ENCODE measurements at places on chromosomes 2 and 18. TPM values are rescaled to one million over a fixed set of nuclear protein-coding genes. Genes with fewer than 3 reads are reported as not detected.

DNA sequence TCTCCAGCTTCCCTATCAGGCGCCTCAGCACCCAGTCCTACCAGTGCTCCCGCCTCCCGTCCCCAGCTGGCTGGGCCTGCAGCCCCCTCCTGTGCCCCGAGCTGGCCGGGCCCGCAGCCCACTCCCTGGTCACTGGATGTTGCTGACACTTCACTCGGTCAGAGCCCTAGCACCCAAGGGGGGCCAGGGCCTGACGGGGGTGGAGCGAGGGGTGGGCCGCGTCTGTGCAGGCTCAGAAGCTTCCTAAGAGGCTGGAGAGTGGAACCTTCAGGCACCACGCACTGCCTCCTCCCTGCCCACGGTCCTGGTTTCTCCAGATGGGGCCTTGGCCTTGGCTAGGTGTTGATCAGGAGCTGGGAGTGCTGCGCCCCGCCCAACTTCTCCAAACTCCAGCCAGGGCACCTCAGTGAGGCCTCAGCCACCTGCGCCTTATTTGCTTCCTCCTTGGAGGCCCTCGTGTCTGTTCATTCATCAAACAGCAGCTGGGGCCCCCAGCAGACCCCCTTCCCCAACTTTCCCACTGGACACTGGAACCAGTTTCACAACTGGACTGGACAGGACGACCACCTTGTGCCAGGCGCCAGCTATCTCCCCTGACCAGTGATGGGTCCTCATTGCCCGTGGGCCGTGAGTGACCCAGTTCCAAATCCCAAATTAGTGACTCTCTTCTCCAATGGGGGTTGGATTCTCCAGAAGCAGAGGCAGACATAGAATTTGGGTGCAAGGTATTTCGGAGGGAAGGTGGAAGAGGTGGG is 16.7 kb downstream of the CAPN10 start:
- no peaks in the 10 kb centered on the region for H3K27me3 ChIP-seq
- H3K4me1 ChIP-seq, result peaks cover 25% of the 10 kb centered on the region
- H3K4me3 ChIP-seq, result no peak overlapping the region
- no peak overlapping the region for H3K27ac ChIP-seq
- no peaks in the 10 kb centered on the region for H3K36me3 ChIP-seq

DNA sequence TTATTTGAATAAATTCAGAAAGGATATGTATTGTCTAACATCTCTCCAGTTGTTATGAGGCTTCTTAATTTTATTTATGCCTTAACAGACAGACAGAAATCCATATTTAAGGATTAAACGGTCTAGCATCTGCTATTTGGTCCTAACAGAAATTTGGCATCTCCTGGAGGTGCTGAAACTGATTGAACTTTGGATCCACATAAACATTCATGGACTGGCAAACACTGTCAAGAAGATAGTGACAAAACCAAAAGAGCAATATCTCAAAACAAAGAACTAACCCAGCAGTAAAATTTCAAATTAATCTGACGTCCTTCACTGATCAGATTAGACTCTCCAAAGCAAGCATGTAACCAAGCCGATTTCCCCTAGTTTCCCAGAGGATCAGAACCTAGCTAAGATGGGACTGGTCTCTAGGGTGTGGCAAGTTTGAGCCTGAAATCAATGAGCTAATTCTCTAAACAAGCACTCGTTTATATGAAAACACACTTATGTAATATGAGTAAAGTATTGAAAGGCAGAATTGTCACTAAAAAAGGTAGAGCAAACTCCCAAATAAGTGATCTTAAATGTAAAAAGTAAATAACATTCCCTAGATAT is 139.5 kb downstream of the NOL4 start:
- no peak overlapping the region for H3K4me3 ChIP-seq
- no peak for DNase-seq
- no peaks in the 10 kb centered on the region for H3K36me3 ChIP-seq
- H3K27ac ChIP-seq, result no peak overlapping the region

DNA sequence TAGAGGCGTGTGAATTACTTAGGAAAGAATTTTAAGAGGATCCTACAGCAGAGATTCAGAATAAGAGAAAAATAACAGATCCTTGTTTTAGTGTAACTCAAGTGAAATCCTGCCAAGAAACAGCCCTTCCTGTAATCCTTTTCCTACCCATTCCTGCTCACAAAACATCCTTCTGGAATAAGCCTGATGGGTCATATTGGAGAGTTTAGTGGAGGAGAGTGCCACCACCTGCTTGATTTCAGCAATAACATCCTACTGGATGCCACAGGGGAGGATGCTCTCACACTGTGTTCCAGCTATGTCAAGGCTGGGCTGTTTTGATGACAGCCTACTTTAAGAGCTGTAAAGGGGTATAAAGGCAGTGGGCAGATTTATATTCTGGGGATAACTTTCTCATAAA is 54.8 kb upstream of the CCDC178 start:
- no peaks in the 10 kb centered on the region for H3K36me3 ChIP-seq
- no peak overlapping the region for H3K27ac ChIP-seq
- no peak overlapping the region for H3K4me3 ChIP-seq
- no peaks in the 10 kb centered on the region for H3K27me3 ChIP-seq

GRCh38 chr18:36391426-36392145 is 94.1 kb downstream of the FHOD3 start:
- no peak overlapping the region for H3K4me3 ChIP-seq
- no peaks in the 10 kb centered on the region for H3K36me3 ChIP-seq
- H3K4me1 ChIP-seq, result no peaks in the 10 kb centered on the region

DNA sequence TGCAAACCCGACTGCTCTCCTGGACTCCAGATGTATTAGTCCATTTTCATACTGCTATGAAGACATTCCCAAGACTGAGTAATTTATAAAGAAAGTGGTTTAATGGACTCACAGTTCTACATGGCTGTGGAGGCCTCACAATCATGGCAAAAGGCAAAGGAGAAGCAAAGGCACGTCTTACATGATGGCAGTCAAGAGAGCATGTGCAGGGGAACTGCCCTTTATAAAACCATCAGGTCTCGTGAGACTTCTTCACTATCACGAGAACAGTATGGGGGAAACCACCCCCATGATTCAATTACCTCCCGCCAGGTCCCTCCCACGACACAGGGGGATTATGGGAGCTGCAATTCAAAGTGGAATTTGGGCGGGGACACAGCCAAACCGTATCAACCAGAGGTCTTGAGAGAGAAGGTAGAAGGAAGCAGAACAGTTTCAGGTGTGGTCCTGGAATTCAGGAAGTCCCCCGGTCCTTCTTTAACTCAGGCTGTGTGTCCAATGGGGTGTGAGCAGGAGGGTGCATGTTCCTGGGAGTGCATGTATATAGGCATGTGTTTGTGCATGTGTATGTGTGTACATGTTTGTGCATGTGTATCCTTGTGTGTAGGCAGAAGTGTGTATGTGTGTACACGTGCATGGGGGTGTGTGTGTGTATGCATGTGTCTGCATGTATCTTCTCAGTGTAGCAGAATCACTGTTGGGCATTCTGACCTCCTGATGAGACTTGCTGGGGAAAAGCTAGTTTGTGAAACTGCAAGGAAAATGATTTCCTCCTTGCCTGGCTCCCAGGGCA is 46.2 kb downstream of the GREB1 start:
- H3K4me1 ChIP-seq, result peaks cover 4% of the 10 kb centered on the region
- no peak overlapping the region for H3K27ac ChIP-seq
- H3K27me3 ChIP-seq, result no peaks in the 10 kb centered on the region
- no peaks in the 10 kb centered on the region for H3K36me3 ChIP-seq

DNA sequence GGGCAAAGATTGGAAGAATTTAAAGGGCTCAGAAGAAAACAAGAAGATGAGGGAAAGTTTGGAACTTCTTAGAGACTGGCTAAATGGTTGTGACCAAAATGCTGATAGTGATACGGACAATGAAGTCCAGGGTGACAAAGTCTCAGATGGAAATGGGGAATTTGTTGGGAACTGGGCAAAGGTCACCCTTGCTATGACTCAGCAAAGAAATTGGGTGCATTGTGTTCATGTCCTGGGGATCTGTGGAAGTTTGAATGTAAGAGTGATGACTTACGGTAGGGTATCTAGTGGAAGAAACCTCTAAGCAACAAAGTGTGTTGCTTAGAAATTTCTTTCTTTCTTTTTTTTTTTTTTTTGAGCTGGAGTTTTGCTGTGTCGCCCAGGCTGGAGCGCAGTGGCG is 6.0 kb upstream of the IL1A start:
- H3K27me3 ChIP-seq, result no peaks in the 10 kb centered on the region
- no peak for DNase-seq
- peaks cover 4% of the 10 kb centered on the region for H3K4me1 ChIP-seq
- no peak overlapping the region for H3K4me3 ChIP-seq

GRCh38 chr2:232230560-232230959 is 148.0 kb upstream of the ALPP start:
- DNase-seq, result peak; percentile 3
- peaks cover 3% of the 10 kb centered on the region for H3K4me1 ChIP-seq
- H3K27me3 ChIP-seq, result no peaks in the 10 kb centered on the region
- no peak overlapping the region for H3K27ac ChIP-seq

GRCh38 chr2:155663265-155663664 is 669.3 kb downstream of the NR4A2 start:
- H3K27ac ChIP-seq, result no peak overlapping the region
- H3K4me3 ChIP-seq, result no peak overlapping the region
- H3K36me3 ChIP-seq, result no peaks in the 10 kb centered on the region
- no peaks in the 10 kb centered on the region for H3K27me3 ChIP-seq

- H3K4me1 ChIP-seq, result no peaks in the 10 kb centered on the region
- no peaks in the 10 kb centered on the region for H3K36me3 ChIP-seq
- H3K4me3 ChIP-seq, result no peak overlapping the region
- no peak overlapping the region for H3K27ac ChIP-seq
- DNase-seq, result no peak
Observed at GRCh38 chr2:203346612-203347011, 18.4 kb downstream of the ABI2 start.

DNA sequence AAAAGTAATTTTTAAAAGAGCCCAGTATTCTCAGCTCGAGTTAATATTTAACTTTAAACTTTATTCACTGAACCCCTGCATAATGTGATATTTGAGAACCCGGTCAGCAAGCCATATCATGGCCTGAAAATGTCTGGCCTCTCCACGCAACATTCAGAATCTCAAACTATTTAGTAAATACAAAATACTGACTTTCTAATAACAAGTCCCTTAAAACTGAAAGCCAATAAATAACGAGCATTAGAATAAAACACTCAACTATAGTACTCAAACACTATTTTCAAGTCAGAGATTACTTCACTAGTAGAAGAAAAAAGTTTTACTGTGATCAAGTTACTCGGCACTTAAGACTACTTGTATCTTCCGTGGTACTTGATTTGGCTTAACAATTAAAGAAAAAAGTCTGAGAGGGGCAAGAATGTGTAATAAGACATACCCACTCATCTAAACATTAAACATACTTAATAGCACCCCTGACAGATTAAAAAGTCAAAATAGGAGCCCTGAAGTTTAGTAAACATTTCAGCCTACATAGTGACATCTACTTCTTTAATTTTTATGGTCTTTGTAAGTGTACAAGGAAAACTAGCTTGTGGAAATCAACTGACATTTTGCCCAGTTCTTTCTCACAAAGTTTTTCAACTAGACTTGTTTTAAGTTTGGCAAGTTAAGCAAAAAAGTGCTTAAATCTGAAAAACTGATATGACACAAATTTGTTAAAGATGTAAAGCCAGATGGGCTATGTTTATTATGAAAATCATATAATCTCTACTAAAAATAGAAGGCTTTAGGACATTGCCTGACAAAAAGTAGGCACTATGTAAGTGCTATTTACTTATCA is 38.2 kb downstream of the RTN4 start:
- no peaks in the 10 kb centered on the region for H3K36me3 ChIP-seq
- no peaks in the 10 kb centered on the region for H3K27me3 ChIP-seq
- H3K4me1 ChIP-seq, result peaks cover 32% of the 10 kb centered on the region
- no peak for DNase-seq
- no peak overlapping the region for H3K27ac ChIP-seq
- H3K4me3 ChIP-seq, result no peak overlapping the region

- no peaks in the 10 kb centered on the region for H3K4me1 ChIP-seq
- DNase-seq, result no peak
- no peaks in the 10 kb centered on the region for H3K36me3 ChIP-seq
- no peak overlapping the region for H3K4me3 ChIP-seq
- H3K27me3 ChIP-seq, result peaks cover 33% of the 10 kb centered on the region
Observed at GRCh38 chr2:134671513-134671912, 47.3 kb downstream of the TMEM163 start.

- no peak overlapping the region for H3K27ac ChIP-seq
- no peaks in the 10 kb centered on the region for H3K27me3 ChIP-seq
- no peaks in the 10 kb centered on the region for H3K4me1 ChIP-seq
- no peaks in the 10 kb centered on the region for H3K36me3 ChIP-seq
- DNase-seq, result no peak
Observed at GRCh38 chr2:201978986-201979385, 54.7 kb upstream of the FZD7 start.

AFTPH gene
- 23.6 TPM for total RNA-seq

GRCh38 chr2:218155953-218156479 is 10.7 kb downstream of the CXCR1 start:
- no peak overlapping the region for H3K27ac ChIP-seq
- H3K36me3 ChIP-seq, result no peaks in the 10 kb centered on the region
- no peaks in the 10 kb centered on the region for H3K27me3 ChIP-seq
- peaks cover 18% of the 10 kb centered on the region for H3K4me1 ChIP-seq

Measured in HCT116 (cell line).